Trophoblast cell (in vitro differentiated cells and primary cell): ENCODE measurements at places on chromosomes 3 and 15.
A peak's percentile ranks its signal among the peaks of the same experiment; 100 is the strongest.

DNA sequence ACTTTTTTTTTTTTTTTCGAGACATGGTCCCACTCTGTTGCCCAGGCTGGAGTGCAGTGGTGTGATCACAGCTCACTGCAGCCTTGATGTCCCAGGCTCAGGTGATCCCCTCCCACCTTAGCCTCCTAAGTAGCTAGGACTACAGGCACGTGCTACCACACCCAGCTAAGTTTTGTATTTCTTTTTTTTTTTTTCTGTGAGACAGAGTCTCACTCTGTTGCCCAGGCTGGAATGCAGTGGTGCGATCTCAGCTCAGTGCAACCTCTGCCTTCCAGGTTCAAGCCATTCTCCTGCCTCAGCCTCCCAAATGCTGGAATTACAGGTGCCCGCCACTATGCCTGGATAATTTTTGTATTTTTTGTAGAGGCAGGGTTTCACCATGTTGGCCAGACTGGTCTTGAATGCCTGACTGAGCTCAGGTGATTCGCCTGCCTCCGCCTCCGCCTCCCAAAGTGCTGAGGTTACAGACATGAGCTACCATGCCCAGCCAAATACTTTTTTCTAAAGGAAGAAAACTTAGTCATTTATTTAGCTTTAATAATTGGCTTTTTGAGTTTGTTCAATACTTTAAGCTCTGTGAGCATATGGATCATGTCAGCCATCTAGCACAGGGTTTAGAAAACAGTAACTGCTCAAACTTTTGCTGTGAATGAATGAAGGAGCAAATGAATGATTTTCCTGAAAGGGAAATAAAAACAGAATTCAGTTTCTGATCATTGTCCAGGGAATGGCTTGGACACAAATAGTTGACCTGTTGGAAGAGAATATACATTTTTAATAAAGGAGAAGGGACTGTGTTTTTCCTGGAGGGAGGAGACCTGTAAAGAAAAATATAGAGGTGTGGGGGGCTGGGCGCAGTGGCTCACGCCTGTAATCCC lies 26.0 kb downstream of the UBE2E1 start:
- DNase-seq = no peak

- DNase-seq = peak; percentile 10
Measured at GRCh38 chr3:15241341-15241740, 35.3 kb downstream of the CAPN7 start.

DNA sequence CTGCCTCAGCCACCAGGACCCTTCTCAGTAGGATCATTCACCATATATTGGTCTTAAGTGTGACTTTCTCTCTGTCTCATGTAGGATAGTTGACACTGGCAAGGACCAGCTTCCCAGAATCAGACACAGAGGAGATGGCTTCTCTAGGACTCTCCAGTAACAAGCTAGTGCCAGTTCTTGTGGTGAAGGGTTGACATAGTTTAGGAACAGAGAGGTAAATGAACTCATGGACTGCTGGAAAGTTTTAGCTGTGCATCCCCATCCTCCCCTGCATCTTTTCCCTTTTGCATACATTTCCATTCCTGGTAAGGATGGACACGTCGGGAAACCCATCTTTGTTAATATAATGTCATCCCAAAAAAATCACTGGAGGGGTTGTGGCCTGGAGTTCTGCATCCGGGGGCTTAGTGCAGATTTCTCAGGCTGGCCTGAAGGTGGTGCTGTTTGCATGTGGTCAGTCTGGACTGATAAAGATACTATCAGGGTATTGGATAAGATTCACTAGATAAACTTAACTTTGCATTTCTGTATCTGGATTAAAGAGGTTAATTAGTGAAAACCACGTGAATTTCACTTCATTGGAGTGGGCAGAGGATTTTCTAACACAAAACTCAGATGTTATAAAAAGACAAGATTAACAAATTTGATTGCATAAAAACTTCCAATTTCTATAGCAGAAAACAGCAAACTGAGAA lies 110.8 kb downstream of the TBC1D2B start:
- DNase-seq = peak; percentile 63

- DNase-seq = no peak
Measured at GRCh38 chr3:14663396-14664135, 11.4 kb upstream of the C3orf20 start.
